ENCODE measurements at places on chromosomes 7 and 10. TPM values are rescaled to one million over a fixed set of nuclear protein-coding genes. Genes with fewer than 3 reads are reported as not detected.

GRCh38 chr7:30493228-30493627, 11.4 kb downstream of the GGCT start:
- no peak for DNase-seq

Gene HTR7
- total RNA-seq: 0.21 TPM

GRCh38 chr7:81482600-81483186, 287.2 kb downstream of the HGF start:
- no peak for DNase-seq

DNA sequence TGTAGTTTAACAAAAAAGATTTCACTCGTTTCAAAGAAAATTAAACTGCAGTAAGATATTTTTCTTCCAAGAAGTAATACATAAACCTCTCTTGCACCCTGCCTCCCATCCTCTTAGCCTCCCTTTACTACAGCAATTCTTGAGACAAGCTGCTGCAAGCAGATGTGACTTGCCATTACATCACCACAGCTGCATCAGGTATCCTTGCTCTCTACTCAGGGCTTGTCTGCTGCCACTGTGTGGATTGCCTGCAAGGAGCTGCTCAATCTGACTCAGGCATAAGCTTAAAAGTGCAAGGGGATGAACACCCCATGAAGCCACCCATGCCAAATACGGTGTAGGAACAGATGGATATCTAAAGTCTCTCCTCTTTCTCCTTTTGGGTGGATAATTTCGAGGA, 609.9 kb downstream of the DNAJB9 start:
- DNase-seq: no peak

Gene EPHB6
- total RNA-seq: 3.2 TPM

GRCh38 chr10:3655528-3655927, 129.5 kb downstream of the KLF6 start:
- no peak for DNase-seq

DNA sequence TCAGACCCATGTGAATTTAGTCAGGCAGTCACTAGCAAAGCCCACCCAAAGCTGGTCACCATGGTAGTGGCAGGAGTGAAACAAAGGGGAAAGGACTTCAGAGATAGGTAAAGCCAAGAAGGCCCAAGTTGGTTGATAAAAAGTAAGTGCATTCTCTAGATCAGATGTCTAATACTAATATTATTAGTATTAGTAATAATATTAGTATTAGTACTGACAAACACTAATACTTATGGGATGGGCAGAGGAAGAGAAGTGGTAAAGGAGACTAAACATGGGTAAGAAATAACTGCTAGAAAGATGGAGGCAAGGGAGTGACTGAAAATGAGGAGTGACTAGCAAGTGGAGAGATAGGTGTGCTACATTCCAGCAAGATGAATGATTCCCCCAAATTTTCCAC, 46.6 kb upstream of the PHYHIPL start:
- no peak for DNase-seq

DNA sequence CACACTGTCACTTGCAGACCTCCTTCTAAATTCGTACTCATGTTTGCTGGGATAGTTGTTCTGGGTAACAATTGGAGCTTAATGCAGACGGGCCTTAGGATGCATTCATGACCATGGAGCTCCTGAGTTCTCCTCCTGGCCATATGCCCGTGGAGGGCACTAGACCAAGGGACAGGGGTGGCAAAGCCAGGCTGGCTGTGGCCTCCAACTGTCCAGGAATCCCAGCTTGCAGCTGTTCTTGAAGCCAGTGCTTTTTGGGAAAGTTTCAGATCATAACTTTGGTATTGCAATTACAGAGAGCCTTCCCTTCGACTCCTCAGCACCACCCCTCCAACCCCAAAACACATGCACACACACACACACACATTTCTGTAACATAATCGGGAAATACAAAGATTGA, 30.6 kb downstream of the ANTXRL start:
- DNase-seq: no peak

- no peak for DNase-seq
These were observed 288.7 kb downstream of the LRMDA start for GRCh38 chr10:75720157-75720556.

DNA sequence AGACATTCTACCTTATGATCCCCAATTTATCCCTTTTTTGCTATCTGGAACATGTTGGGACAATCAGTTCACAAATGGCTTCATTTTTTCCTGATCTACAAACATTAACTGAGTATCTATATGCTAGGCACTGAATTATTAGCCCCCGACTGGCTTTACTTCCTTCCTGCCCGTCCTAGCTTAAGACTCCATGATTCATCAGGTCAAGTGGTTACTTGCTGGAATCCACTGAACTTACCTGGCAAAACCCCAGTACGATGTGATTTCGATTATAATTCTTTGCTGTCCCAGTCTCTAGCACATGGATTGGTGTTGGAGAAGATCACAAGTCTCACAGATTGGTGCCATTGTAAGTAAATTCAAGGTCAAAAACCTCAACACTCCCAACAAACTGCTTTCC, 77.1 kb downstream of the ORC5 start:
- DNase-seq: no peak

- DNase-seq: no peak
These were observed 438.4 kb downstream of the NRG3 start for GRCh38 chr10:82313401-82313800.

DNA sequence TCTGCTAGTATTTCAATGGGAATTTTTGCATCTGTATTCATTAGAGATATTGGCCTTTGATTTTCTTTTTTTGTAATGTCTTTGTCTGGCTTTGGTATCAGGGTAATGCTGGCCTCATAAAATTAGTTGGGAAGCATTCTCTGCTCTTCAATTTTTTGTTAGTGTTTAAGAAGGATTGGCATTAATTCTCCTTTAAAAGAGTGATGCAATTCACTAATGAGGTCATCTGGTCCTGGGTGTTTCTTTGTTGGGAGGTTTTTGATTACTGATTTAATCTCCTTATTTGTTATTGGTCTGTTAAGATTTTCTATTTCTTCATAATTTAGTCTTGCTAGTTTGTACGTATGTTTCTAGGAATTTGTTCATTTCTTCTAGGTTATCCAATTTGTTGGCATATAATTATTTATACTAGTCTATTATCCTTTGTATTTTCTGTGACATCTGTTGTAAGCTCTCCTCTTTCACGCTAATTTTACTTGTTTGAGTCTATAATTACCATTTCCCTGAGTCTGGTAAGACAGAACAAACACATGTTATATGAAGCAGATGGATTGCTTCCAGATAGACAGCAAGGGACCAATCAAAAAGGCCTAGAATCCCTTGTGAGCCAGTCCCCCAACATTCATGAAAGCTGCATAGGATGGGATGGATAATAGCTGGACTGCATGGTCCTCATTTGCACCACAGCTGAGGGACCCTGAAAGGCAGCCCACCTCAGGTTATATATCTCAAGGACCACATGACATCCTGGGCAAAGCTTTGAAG, 54.4 kb downstream of the MTPAP start:
- DNase-seq: no peak

Gene ANXA7
- total RNA-seq: 97.5 TPM

DNA sequence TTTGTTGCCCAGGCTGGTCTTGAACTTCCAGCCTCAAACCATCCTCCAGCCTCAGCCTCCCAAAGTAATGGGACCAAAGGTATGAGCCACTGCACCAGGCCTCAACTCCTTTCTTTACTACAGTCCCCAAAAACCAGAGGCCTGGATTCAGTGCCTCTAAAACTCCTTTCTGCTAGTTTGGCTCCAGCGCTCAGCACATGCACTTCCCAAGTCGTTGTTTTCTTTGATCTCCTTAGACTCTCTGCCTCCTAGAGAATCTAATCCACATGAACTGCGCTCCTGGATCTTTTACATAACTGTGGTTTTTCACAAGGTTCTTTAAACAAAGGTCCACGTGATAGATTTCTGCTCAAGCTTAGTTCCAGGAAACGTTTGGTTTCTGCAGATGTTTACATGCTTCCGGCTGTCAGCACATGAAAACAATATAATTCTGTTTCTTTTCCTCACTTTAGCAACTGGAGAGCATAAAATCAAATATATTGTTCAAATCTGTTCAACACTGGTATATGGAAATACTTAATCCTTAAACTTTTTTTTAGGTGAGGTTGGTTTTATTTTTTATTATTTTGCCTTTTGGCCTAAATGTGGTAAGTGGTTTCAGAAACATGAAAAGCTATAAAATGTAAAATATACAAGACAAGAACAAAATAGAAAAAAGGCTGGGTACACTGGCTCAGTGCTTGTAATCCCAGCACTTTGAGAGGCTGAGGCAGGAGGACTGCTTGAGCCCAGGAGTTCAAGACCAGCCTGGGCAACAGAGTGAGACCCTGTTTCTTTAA, 270.5 kb upstream of the MKLN1 start:
- DNase-seq: no peak

DNA sequence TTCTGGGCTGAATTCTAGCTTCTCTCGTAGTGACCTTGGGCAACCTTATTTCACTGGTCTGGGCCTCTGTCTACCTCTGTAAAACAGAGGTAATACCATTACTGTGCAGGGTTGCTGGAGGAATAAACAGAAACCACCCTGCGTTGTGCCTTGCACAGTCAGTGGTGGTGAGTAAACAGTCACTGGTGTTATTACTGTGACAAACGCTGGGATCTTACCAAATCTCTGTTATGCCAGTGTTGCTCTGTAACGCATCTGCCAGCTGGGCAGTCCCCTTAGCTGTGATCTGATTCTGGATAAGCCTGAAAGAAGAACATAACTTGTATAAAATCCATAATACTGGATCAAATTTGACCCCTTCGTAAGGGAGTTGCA, 49.4 kb downstream of the NOD1 start:
- no peak for DNase-seq

Gene LRIT1
- total RNA-seq: not detected

Data from left colon (tissue), 2 donors.